ENCODE measurements at places on chromosomes 16 and 17.

DNA sequence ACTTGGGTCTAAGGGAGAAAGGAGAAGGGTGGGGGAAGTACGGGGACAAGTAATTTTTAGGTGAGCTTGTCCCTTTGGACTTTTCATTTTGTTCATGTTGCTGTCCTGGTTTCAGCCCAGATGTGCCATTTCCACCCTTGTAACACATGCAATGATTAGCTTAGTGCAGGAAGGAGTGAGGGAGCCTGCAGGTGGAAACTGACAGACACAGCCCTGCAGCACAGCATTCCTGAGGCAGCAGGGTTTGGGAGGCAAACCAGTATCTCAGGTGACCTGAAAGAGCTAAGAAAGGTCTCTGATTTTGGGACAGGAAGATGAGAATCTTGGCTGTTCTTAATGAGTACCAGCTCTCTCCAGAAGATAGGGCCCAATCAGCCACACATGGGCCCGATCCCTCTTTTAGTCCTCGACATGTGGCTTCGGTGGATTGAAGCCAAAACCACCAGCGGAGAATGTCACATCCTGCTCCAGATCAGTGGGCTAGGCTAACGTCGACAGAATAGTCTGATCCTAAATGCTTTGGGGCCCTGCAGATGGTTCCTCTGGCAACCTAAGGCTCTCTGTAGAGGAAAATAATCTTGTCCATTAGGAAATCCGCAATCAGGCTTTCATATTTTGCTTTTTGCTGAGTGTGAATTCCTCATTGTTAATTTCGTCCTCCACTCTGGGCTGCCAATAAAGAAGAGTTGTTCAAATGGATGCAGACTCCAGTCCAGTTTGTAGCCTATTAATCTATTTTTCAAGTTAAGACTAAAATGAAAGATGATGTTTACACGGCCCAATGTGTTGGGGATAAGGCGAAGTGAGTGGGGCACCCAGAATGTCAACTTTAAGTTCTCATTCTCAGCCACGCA lies 3.8 kb upstream of the RNF157 start:
- no peak for DNase-seq

GRCh38 chr17:39791111-39791992 lies 53.6 kb downstream of the GRB7 start:
- no peak for DNase-seq

GRCh38 chr16:68269793-68270192 lies 5.5 kb downstream of the SLC7A6 start:
- DNase-seq = no peak

- no peak for DNase-seq
Observed at GRCh38 chr17:41766135-41766534, 20.4 kb downstream of the JUP start.

DNA sequence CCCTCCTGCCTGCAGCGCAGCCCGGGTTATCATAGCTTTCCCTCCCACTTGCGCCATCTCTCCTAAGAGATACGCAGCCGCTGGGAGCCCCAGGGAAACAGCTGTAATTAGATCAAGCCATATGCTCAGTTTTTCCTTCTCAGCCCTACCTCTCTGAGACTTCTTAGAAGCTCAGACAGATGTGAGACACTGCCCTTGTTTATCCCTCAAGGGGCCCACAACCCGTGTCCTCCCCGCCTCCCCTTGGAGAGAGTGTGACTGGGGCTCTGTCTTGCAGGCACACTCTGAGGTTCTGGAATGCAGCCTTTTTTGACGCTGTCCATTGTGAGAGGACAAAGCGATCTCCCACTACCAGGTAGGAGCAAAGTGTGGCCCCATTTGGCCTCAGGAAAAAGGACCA lies 31.2 kb downstream of the CIBAR2 start:
- DNase-seq = no peak

DNA sequence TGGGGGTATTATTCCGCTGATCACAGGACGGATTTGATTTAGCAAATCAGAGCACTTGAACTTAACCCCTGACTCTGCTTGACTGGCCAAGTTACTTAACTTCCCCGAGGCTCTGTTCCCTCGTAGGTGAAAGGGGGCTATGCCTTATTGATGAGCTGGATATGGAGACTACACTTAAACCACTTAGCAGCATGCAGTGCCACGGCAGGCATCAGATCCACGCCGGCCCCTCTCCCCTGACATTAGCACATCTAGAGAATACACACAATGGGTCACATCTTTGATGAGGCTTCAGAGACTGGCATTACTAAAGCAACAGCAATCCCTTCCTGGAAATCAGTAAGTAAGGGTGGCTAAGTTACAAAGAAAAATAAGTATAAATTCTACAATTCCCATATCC lies 71.0 kb downstream of the ABCC12 start:
- no peak for DNase-seq

DNA sequence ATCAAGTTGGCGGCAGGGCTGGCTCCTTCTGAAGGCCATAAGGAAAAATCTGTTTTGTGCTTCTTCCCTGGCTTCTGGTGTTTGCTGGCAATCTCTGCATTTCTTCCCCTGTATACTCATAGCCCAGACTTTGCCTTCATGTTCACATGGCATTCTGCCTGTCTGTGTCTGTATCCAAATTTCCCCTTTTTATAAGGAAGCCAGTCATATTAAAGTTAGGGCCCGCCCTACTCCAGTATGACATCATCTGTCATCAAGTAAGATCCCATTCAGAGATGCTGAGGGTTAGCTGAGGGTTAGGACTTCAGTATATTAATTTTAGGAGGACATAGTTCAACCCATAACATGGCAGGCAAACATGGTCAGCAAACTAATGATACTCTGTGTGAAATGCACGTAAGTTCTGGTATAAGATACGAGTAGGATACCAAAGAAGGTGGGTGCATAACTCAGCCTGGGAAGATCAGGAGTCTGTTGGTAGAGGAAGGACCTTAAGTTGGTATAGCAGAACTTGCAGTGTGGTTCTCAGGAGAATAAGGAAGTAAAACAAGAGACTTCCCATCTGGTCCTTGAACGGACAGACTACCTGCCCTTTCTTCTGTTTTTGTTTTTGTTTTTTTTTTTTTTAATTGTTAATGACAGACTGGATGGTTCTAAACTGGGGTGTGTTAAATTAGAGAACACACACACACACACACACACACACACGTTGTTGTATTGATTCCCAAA lies 13.9 kb downstream of the MAP2K6 start:
- DNase-seq = no peak

DNA sequence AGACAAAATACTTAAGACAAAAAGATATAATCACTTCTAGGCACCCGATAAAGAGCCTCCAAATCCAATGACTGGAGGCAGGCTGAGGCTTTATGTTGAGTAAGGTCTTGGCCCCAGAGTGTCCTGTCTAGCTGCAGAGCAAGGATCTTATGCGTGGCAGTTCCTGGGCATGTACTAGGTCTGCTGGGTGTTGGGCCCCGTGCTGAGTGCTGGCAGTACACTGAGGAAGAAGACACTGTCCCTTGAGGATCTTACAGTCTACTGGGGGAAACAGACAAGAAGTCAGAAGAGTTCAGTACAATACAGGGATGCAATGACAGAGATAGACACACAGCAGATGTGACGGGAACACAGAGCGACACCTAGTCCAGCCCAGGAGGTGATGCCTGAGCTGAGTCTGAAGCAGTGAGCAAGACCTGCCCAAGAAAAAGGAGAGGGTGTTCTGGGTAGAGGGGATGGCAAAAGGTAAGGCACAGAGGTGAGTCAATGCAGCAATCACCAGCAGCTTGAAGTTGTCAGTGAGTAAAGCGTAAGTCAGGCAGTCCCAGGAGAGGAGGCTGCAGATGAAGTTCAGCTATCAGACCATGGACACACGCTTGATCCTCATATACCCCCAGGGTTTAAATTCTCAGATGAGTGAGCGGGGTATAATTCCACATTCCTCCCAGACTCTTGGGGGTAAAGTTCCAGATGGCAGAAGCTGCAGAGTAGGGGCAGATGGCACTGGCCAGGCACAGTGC lies 18.1 kb downstream of the MAP3K14 start:
- no peak for DNase-seq

DNA sequence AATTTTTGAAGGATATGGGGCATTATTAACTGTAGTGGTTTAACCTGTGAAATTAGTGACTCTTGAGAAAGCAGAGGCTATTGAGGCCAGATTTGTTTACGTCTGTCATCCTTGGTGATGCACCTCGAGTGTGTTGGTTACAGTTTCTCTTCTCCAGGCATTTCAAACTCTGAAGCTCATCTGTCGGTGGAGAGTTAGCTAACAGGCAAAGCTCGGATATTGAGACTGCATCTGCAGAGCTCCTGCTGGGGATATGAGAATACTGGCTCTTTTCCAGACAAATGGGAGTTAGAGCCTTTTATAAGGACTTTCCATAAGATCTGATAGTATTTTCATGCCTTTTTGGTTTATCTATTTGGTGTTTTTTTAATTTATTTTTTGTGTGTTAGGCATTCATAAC lies 6.7 kb downstream of the CLEC16A start:
- no peak for DNase-seq

Measured in cerebellum (tissue), 4 donors.